Astrocyte (in vitro differentiated cells and primary cell): ENCODE measurements at places on chromosomes 4 and X. TPM values are rescaled to one million over a fixed set of nuclear protein-coding genes. Genes with fewer than 3 reads are reported as not detected.

DNA sequence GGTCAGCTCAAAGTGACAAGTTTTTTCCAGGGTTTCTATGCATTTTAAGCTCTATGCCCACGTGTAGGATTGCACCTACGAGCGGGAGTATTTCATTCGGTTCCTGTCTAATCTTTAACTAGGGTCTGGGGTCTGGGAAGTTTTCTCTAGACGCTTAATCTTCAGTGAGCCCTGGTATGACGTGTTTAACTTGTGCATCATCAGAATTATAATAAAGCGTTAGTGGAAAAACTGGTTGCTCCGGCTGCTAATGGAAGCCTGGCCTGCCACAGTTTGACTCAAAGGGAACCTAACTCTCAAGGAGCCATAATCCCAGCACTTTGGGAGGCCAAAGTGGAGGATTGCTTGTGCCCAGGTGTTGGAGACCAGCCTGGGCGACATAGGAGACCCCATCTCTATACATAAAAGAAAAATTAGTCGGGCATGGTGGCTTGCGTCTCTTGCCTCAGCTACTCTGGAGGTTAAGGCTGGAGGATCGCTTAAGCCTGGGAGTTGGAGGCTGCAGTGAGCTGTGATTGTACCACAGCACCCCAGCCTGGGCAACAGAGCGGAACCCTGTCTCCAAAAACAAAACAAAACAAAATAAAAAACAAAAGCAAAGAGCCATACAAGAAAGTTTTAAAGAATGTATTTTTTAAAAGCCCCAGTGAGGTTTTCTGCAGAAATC, 30.2 kb downstream of the ARSD start:
- DNase-seq: no peak

GRCh38 chr4:155999725-156000124, 46.1 kb upstream of the CTSO start:
- DNase-seq: no peak

Gene OPHN1
- 3.7 and 5.1 TPM in 2 replicates for total RNA-seq

Gene LIAS
- total RNA-seq: 9.6 and 11.0 TPM in 2 replicates

GRCh38 chrX:107673933-107674479, 45.7 kb downstream of the PRPS1 start:
- DNase-seq: peak; percentile 10

DNA sequence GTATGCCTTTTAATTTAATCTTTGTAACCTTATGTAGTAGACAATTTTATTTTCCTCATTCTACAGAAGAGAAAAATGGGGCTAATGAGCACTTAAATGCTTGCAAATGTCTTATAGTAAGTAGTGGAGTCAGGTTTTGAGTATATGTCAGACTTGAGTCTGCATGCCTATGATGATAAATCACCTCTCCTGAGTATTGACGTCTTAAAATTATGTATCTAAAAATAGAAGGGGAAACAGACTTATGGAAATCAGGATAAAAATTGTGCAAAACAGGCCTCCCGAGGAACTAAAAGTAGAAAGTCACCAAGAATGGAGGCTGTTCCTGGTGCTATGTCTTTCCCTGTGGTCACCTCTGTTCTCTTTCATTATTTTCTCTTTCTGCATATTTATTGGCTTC, 92.7 kb downstream of the STIM2 start:
- DNase-seq: peak; percentile 20

GRCh38 chr4:90226734-90227133, 99.5 kb downstream of the CCSER1 start:
- no peak for DNase-seq

- DNase-seq: no peak
These were observed 290.2 kb downstream of the USP46 start for GRCh38 chr4:52368895-52369294.

DNA sequence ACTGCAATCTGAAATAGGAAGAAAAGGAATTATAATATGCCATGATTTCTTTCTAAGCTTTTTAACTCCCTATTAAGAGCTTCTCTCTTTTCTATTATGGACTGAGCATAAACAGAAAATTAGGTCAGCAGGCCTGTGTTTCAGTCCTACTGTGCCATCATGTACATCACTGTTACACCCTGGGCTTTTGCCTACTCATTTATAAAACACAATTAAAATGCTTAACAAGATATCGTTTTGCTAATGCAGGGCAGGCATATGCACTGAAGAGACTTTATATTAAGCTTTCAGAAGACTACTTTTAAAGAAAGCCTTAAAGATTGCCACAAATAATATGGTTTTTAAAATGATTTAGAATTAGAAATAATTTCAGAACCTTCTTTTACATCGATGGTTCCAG, 828 bp upstream of the BBS12 start:
- DNase-seq: no peak

- peak; percentile 82 for DNase-seq
These were observed 8.4 kb downstream of the UBE2K start for GRCh38 chr4:39706334-39706733.

Gene TLR3
- 1.9 and 2.6 TPM in 2 replicates for total RNA-seq

DNA sequence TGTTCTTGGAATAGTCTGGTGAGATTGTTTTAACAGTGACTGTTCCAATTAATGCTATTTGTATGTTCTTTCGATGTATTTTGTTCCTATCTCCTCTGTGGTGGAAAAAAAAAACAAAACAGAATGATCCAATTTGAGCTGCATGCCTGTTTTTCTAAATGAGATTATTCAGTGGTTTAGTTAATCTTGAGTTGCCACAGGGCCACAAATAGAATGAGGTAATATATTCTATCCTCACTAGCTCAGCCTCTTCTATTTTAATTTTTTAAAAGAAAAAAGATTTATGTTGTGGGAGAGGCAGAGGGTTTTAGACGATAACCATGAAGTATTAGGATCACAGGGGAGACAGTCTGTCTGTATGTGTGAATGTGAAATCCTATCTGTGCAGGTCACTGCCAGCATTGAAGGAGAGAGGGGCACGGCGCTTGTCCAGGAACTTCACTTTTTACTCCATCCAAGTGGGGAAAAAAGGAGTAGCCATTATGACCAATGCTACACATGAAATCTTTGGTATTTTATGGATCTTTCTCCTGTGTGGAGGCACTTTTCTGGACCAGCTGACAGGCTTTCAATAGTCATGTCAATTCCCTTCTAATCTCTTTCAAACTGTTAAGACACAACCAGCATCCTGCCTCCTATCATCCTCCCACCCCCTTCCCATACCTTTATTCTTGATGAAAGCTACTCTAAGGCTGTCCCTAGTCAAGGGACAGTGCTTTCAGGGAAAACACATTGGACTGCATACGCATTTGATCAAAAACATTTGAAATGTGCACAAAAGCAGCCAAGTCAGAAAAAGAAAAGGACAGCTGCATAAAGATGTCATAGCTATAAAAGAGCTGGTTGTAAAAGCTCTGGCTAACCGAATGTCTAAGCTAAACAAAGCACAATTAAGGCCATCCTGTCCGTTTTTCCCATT, 1063.8 kb upstream of the INTU start:
- DNase-seq: peak; percentile 2

GRCh38 chr4:182918044-182918607, 940 bp upstream of the DCTD start:
- no peak for DNase-seq

Gene DCAF12L2
- total RNA-seq: 0.38 and 0.59 TPM in 2 replicates

Gene TDO2
- 0.24 TPM in 1 of 2 replicates, not detected in the other for total RNA-seq

DNA sequence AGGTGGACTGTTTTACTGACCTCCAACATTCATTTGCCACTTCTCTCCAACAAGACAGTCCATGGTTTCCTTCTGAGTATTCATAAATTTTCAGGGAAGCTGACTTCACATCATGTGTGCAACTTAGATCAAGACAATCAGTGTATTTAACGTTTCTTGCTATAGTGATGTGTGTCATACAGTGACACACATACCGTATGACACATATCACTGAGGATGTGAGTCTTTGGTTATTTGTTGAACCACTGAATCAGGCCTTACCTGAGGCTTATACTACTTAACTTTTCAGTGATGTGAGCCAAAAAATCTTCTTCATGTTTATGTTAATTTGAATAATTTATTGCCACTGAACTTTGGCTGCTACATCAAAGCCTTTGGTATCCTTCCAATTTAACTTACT, 166.8 kb downstream of the BMPR1B start:
- DNase-seq: no peak

DNA sequence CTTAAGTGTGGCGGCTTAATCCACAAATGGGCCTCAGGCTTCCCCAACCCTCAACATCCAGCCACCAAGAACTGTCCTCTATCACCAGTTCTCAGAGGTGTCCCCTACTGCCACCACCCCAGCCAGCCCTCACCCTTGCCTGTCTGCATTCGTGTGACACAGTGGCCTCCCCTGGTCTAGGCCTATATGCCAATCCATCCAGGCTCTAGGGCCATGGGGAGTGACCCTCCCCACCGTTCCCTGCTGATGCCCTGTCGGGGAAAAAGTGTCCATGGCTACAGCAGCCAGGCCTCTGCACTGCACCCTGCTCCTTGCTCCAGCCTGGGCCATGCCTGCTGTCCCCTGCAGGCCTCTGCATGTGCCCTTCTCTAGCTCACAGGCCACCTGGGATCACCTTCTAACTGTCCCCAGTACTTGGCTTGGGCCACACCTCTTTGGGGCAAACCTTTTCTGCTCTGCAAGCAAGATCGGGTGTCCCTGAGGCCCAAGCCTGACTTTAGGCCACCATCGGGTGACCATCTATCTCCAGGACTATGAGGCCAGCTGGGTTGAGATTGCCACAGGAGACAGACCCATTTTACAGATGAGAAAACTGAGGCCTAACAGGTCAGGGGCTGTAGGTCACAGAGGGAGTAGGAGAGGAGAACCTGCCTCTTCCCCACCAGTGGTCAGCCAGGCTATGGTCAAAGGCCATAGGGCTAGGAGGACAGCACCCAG, 75.8 kb downstream of the JAKMIP1 start:
- no peak for DNase-seq

- DNase-seq: no peak
These were observed 40.2 kb downstream of the ABCB7 start for GRCh38 chrX:75115707-75116413.

GRCh38 chrX:129522184-129523078, 859 bp downstream of the SMARCA1 start:
- peak; percentile 48 for DNase-seq

Gene NUDT10
- 5.6 and 6.6 TPM in 2 replicates for total RNA-seq

GRCh38 chr4:108449129-108449528, 171.2 kb upstream of the RPL34 start:
- DNase-seq: no peak

GRCh38 chrX:23127586-23127985, 127.8 kb downstream of the DDX53 start:
- DNase-seq: no peak

- DNase-seq: peak; percentile 61
These were observed 117.6 kb downstream of the PALLD start for GRCh38 chr4:168614281-168615057.

Gene IDH3G
- 40.0 and 41.9 TPM in 2 replicates for total RNA-seq

Gene RTL3
- total RNA-seq: 0.95 and 1.7 TPM in 2 replicates

DNA sequence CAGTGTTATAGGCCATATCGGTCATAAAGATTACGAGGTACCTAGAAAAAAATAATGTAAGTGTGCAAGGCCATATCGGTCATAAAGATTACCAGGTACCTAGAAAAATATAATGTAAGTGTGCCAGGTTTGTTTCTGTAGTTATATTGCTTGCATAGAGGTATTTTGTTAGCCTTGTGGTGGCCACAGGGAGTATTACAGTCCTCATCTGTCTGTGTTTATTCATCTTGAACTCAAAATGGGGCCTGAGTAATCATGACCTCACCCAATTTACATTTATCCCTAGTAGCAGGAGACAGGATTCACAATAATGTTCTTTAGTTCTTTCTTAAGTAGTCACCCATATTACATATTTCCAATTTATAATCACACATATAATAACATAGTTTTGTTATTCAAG, 459.7 kb downstream of the MID1IP1 start:
- DNase-seq: peak; percentile 38

Gene RRH
- 0.25 TPM in 1 of 2 replicates, not detected in the other for total RNA-seq

DNA sequence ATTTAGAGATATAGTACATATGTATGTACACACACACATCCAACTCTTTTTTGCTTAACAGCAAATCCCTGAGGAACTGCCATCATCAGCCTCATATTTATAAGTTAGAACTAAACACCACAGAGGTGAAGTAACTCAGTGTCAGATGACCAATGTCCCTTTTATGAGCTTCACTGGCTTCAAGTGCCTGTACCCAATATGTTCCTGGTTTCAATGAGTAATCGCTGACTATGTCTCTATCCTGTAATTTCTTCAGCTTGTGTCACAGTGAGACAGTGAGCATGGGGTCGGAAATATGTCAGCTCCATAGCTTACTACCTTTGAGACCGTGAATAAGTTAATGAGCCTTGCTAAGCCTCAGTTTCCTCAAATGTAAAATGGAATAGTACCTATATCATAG, 136.2 kb upstream of the RASGEF1B start:
- no peak for DNase-seq

Gene NSUN7
- total RNA-seq: 2.1 and 2.5 TPM in 2 replicates

- no peak for DNase-seq
These were observed 20.3 kb upstream of the DYNLT3 start for GRCh38 chrX:37867536-37868153.

Gene NPY2R
- 0.09 TPM in 1 of 2 replicates, not detected in the other for total RNA-seq

Gene MID2
- total RNA-seq: 11.1 and 12.9 TPM in 2 replicates
